ENCODE measurements at places on chromosomes 3 and 15. TPM values are rescaled to one million over a fixed set of nuclear protein-coding genes. Genes with fewer than 3 reads are reported as not detected.

The ROPN1 gene
- total RNA-seq: not detected

The TGM4 gene
- total RNA-seq: not detected

The MUC13 gene
- not detected for total RNA-seq

The ZNF770 gene
- 45.7 TPM for total RNA-seq

The IL5RA gene
- total RNA-seq: 1.5 TPM

The ATP13A4 gene
- 5.1 TPM for total RNA-seq

The PSMD6 gene
- total RNA-seq: 83.4 TPM

The SNX22 gene
- 0.74 TPM for total RNA-seq

The BTD gene
- total RNA-seq: 5.9 TPM

The IMPG2 gene
- total RNA-seq: 0.82 TPM

The TUSC7 gene
- total RNA-seq: not detected

The TBC1D23 gene
- 26.0 TPM for total RNA-seq

The GPR156 gene
- total RNA-seq: not detected

The IL12A gene
- not detected for total RNA-seq

The SERPINI1 gene
- total RNA-seq: 3.7 TPM

The CEMIP gene
- total RNA-seq: 0.05 TPM

The CPLX3 gene
- total RNA-seq: 0.14 TPM

The PPP1R14D gene
- total RNA-seq: not detected

All from activated T-cell treated with anti-CD3 and anti-CD28 coated beads, Interleukin-2, amount 50 U/mL, for 72 hours (primary cell).